ENCODE measurements at places on chromosomes 2 and 18.

GRCh38 chr2:174802459-174802858, 38.2 kb upstream of the CHRNA1 start:
- no peak for DNase-seq

DNA sequence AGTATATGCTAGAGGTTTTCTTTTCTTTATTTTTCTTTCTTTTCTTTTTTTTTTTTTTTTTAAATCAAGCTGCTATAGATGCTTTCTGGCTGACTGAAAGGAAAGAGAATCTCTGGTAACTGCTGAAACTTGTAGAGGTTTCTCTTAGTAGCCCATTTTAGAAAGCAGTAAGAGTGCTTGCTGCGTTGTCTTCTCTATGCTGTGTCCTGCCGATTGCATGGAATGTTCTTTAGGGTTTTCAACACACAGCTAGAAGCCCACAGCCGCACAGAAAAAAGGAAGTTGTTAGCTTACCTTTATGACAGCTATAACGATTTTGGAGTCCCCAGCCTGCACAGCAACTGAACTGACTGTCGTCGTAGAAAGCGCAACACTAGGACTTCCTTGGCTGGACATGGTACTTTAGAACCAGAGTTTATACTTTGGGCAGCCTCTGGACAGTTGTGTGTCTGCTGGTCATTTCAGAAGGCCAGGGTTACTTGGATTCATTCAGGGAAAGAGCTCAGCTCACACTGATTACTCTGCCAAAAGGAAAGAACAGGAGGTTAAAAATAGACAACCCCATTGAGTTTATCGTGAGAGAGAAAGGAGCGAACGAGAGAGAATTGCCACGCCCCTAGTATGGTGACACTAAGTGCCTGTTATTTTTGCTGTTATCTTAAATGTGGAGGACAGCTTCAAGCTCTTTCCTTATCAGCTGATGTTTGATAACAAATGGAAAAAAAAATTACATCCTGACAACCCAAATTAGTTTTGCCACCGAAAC, at the start of gene CCDC141:
Gene CCDC141, minus strand, starts transcription at position 592 of the 766 bp plus-strand sequence. Its CDS starts 196 bp downstream, at position 396.
- DNase-seq, result no peak

GRCh38 chr18:70956554-70956953, 667.7 kb downstream of the SOCS6 start:
- no peak for DNase-seq

DNA sequence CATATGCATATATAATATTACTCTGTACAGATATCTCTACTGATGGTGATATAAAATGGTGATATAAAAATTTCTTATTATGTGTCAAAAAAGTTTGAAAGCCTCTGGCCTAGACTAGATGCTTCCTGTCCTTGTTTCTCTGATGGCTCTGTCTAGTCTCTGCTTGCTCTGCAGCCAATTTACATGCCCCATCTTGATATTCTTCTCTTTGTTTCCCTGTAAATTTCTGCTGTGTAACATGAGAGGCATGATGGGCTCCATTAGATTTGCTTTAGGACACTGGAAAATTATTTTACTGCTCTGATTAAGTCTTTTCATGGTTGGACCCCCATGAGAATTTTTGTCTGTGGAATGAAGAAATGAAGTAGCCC, 24.3 kb downstream of the BABAM2 start:
- DNase-seq, result no peak

- no peak for DNase-seq
Measured at GRCh38 chr2:7950035-7950612, 731.7 kb upstream of the ID2 start.

- no peak for DNase-seq
Measured at GRCh38 chr2:134410006-134410405, 156.1 kb downstream of the MGAT5 start.

GRCh38 chr2:74079522-74080341, 68.0 kb downstream of the BOLA3 start:
- DNase-seq, result no peak

DNA sequence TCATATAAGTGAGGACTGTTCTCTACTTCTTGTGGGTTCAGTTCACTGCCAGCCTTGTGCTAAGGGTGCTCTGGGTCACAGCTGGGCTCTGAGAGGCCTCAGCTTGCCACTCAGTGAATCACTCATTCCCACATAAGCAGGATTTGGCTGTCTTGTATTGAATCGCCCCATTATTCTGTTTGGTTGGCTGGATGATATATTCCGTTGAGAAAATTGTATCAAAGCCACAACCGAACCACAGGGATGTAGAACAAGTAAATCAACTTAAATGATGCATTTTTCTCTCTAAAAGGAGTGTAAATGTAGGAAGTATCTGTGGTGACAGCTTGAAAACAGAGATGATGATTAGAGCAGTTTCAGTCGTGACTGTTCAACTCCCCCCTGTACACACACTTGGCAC, 39.6 kb downstream of the TTC39C start:
- no peak for DNase-seq

DNA sequence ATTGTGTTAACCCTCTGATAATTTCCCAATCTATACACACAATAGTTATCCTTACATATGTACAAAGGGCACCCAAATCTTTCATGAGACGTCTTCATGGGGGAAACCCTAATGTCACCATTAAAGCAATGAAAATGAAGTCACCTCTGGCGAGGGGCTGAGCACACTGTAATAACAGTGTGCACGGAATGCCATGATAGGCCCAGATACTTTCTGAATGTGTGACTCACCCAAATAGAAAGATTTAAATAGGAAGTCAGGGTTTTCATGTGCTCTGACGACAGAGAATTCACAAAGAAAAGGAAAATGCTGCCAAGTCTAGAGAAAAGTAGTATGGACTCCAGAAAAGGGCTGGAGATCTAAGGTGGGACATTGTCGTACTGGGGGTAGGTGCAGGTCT, 128.3 kb downstream of the SATB2 start:
- DNase-seq, result no peak

DNA sequence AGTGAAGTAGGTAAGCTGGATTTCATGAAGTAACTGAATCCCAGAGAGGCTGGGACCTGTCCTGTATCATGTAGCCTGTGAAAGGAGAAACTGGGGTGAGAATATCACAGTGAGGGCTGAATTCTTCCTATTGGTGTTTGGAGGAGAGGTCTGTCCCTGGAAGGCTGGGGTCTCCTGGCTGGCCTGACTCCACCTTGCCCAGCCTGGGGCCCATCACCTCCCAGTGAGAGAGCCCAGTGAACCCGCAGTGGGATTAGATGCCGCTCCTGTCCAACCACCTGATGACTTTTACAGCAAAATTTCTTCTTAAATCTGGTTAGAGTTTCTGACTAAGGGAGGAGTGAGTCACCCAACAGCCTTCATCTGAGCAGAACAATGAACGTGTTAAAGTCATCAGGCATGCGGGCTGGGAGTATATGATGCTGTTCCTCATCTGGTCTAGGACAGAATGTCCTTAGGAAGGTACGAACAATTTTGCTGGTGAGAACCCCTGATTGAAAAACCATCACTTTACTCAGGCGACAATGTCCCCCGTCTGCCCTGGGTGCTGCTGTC, 152.9 kb downstream of the LPIN1 start:
- DNase-seq, result no peak

GRCh38 chr18:12599966-12600365, 57.9 kb downstream of the SPIRE1 start:
- DNase-seq, result no peak

All from stimulated activated CD8-positive, alpha-beta memory T cell treated with anti-CD3 and anti-CD28 coated beads, Interleukin-2, amount 100 ng/mL, for 1 hour (primary cell).